ENCODE measurements at places on chromosomes 16 and 17. TPM values are rescaled to one million over a fixed set of nuclear protein-coding genes. Genes with fewer than 3 reads are reported as not detected.

Gene WNT9B
- total RNA-seq, result not detected

Gene AANAT
- not detected for total RNA-seq

Gene LITAFD
- total RNA-seq, result not detected

Gene RAP1GAP2
- total RNA-seq, result 1.6 TPM

Gene PRAC1
- not detected for total RNA-seq

Gene CDRT15L2
- not detected for total RNA-seq

Gene VAT1L
- 0.08 TPM for total RNA-seq

Gene KRT33B
- total RNA-seq, result not detected

Gene UTS2R
- total RNA-seq, result not detected

Gene SLC52A1
- total RNA-seq, result 0.08 TPM

Gene PITPNM3
- 0.58 TPM for total RNA-seq

Gene NOD2
- 2.9 TPM for total RNA-seq

Gene ZACN
- 9.7 TPM for total RNA-seq

Gene NOL11
- total RNA-seq, result 139 TPM

Gene DPH1
- 56.6 TPM for total RNA-seq

Gene ALOXE3
- not detected for total RNA-seq

Gene WDR59
- 58.4 TPM for total RNA-seq

Gene HOXB2
- 12.9 TPM for total RNA-seq

Gene MT3
- total RNA-seq, result not detected

Gene EFCAB13
- 1.3 TPM for total RNA-seq

Gene SLC9A5
- 3.2 TPM for total RNA-seq

Gene HSD17B2
- total RNA-seq, result not detected
